ENCODE measurements at places on chromosomes 4 and X.

GRCh38 chr4:22407361-22407760 is 108.5 kb downstream of the ADGRA3 start:
- no peak for DNase-seq

DNA sequence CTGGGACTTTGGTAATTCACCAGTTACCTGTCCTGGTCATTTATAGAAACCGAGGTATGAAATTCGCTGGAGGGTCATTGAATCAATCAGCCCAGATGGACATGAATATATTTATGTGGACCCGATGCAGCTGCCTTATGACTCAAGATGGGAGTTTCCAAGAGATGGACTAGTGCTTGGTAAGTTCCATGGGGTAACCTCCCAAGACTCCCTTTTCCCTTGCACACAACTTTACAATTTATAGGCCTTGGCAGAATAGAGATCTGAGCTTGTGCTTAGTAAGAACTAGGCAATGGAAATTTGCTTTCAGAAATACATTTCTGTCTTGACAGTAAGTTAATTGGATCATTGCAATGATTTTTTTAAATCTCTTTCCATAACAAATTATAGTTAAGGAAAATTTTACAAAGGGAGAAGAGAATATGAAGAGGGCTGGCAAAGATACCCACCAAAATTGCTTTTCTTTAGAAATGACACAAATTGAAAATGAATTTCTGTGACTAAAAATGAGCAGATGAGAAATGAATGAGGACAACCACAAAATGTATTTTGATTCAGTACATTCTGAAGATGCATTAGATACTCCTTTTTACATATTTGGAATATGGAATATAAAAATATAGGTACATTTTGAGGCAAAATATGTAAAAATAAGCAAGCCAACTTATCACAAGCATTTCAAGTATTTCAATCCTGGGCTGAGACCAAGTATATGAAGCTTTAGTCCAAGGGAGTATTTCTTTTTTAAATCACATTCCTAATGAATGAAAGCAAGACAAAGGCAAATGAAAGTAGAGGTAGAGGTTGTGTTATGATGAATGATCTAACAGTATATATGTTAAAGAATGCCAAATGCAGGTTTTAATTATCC is 45.9 kb downstream of the PDGFRA start:
- DNase-seq = no peak

DNA sequence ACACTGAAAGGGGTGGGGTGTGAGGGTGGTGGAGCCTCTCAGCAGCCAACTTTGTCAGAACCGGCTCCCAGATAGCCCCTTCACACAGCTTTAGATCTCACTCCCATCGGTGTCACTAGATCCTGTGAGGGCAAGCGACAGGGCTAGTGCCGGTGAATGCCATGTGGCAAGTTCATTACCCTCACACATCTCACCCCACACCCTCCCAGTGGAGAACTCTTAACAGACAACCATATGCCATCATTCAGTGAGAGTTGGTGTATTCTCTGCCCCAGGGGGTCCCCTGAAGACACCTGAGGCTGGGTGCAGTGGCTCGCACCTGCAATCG is 15.3 kb downstream of the SEPTIN6 start:
- no peak for DNase-seq

- no peak for DNase-seq
Measured at GRCh38 chr4:110869862-110870572, 247.1 kb upstream of the PITX2 start.

GRCh38 chrX:129360175-129360574 is 163.1 kb downstream of the SMARCA1 start:
- DNase-seq = no peak

GRCh38 chr4:173852775-173853174 is 322.7 kb upstream of the HAND2 start:
- no peak for DNase-seq

GRCh38 chr4:36343501-36344175 is 62.2 kb downstream of the DTHD1 start:
- no peak for DNase-seq

GRCh38 chr4:176579226-176579625 is 213.5 kb downstream of the VEGFC start:
- DNase-seq = no peak

GRCh38 chrX:103157496-103158316 is 57.2 kb upstream of the BEX4 start:
- DNase-seq = no peak

DNA sequence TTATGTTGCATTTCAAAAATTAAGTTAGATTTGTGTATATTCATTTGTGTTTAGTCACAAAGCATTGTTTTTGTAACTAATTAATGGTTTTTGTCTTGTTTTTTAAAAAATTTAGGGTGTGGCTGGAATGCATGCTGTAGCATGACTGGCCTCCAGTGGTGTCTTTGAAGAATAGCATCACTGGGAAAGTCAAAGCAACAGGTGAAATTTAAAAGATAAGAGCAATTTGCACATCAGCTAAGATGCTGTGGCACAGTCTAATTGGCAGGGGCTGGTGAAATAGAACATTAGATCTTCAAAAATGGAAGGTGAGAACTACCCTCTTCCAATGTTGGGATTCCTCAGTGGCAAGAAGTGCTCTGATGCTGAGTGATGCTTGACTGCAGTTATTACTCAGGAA is 45.3 kb downstream of the ANK2 start:
- no peak for DNase-seq

GRCh38 chr4:112523764-112524505 is 8.0 kb upstream of the NEUROG2 start:
- peak; percentile 47 for DNase-seq

DNA sequence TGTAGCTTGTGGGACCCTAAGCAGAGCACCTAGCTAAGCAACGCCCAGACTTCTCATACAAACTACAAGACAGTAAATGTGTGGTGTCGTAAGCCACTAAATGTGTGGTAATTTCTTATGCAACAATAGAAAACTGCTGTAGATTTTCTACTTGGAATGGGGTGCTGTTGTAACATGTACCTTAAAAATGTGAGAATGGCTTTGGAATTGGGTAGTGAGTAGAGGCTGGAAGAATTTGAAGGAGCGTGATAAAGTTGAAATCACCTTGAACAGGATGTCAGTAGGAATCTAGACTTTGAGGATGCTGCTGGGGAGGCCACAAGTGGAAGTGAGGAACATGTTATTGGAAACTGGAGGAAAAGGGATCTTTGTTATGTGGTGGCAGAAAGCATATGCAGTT is 43.2 kb upstream of the FUNDC1 start:
- DNase-seq = no peak

DNA sequence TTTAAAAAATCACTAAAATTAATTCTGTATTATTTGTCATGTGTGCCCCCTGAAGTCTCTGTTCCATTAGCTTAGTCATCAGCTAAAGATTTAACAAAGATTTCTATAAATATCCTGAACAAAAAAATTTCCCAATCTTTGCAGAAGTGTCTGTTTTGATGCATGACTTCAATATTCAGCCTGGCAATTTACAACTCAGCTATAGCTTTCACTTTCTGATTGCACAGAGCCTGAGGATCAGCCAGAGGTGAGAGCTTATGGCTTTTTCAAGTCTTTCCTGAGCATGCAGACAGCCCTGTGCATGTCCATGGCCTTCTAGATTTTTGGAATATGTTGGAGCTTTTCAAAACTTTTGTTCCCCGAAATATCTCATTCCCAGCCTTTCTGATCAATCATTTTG is 420.1 kb downstream of the ZNF674 start:
- DNase-seq = no peak

GRCh38 chr4:121146530-121146929 is 17.6 kb downstream of the TNIP3 start:
- DNase-seq = no peak

GRCh38 chrX:15224747-15225146 is 45.1 kb downstream of the ASB9 start:
- DNase-seq = no peak

- DNase-seq = no peak
Measured at GRCh38 chr4:67122029-67122428, 423.3 kb downstream of the CENPC start.
